ENCODE measurements at places on chromosomes 2 and 18.

DNA sequence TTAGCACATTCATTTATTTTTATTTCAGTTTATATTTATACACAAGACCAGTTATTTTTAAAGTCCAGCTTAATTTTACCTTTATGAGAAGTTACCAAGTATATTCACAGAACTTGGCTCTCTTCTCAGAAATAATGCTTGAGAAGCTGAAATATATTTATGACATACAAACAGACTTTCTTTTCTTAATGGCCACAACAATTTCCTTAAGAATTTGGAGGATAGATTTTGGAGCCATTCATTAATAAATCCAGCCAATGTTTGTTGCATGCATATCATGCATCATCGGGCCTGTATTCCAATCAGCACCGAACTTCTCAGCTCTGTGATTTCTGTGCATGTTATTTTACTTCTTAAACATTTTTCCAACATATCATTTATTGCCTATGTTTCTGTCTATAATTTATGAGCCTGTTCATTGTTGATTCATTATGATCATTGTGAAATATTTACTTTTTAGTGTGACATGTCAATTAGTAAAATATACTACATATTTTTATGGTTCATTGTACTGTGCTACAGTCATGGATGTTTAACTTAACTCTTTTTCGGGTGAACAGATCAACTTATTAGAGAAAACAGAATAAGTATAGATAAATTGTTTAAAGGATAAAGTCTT, 3.5 kb downstream of the GULP1 start:
- no peak for DNase-seq

GRCh38 chr2:128573531-128573930, 254.9 kb upstream of the HS6ST1 start:
- no peak for DNase-seq

GRCh38 chr2:208618220-208618619, 211.6 kb downstream of the PTH2R start:
- no peak for DNase-seq

DNA sequence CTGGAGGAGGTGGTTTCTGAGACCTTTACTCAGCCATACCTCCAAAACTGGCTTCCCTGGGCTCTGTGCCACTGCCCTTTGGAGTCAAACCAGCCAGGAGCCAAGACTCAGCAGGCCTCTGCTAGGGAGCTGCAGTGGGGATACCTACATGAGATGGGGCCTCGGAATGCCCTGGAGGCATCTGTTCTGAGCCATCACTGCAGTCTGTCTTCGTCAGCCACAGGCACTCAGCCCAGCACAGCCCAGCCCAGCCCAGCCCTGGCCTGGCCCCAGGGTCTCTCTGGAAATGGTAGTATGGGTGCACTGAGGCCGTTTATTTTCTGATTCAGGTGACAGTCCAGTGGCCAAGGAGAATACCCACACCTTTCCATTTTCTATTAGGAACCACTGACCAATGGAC, 209.8 kb downstream of the CELF4 start:
- DNase-seq, result no peak

GRCh38 chr18:25862881-25863600, 227.4 kb downstream of the SS18 start:
- no peak for DNase-seq

DNA sequence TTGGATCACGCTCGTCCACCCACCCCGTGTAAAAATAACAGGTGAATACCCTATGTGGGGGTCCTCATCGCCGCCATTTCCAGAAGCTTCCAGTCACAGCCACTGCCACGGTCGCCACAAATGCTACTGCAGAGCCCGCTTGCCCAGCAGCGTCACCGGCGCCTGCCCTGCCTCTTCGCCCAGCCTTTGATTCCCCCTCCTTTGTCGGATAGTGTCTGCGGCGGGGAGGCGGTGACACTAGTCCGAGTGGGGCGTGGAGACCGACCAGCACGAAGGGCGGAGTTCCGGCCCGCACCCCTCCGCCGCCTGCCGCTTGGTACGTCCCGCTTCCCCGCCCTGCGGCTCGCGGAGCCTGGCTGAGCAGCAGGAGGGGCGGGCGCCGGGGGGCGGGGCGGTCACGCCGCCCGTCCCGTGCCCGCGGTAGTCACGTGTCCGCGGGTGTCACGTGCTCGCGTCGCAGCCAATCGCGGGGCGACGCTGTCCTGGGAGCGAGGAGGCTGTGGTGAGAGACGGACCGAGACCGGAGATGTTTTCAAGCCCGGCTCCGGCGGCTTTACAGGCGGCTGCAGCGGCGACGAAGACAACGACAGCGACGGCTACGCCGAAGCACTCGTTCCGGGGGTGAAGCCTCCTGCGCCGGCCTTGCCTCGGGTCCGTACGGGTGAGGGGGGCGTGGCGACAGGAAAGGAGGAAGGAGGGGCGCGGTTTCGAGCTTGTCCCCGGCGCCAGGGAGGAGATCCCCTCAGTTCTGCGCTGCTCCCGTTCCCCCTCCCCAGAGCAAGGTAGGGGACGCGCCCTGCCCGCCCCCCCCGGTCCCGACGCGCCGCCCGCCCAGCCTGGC, at the start of gene ANKRD12:
Gene ANKRD12, plus strand, starts transcription at position 467 of the 841 bp plus-strand sequence. CDS start 45,652 bp downstream, outside the sequence.
- DNase-seq, result peak; percentile 98

- DNase-seq, result no peak
These were observed 61.0 kb upstream of the TGIF1 start for GRCh38 chr18:3388980-3389379.

- DNase-seq, result no peak
These were observed 292.7 kb downstream of the ERBB4 start for GRCh38 chr2:212245880-212246279.

- no peak for DNase-seq
These were observed 30.9 kb downstream of the STK39 start for GRCh38 chr2:168216351-168217005.

GRCh38 chr2:83022631-83023210, 1436.4 kb downstream of the SUCLG1 start:
- DNase-seq, result no peak

DNA sequence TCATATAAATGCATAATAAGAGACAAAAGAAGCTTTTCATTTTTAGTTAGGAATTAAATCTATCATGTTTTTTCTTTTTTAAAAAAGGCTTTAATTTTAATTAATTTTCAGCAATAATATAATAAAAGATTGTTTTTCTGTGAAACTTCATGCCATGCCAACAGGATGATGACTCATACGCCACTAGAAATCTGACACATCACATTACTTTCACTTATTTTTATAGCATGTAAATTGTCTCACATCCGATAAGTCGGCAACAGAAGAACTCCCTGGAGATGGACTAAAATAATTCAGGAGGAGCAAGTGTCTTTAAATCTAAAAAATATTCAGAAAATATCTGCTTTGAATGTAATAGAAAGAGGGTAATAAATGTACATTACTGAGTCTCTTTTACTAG, 1024.2 kb upstream of the ACVR2A start:
- DNase-seq, result no peak

DNA sequence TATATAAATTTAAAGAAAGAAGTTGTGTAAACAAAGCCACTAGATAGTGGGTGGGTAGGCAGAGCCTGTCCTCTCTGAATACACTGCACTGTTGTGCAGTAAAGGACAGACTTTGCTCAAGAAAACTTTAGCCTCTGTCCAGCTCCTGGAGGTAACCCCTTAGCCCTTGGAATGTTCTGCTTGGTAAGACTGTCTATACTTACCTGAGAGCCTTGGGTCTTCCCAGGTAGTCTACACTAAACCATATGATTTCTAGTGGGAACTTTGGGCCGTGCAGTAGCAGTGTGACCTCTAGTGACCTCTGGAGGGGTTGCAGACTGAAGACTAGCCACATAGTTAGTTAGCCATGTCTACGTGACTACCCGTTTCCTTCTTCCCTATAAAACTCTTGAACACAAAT, 678.3 kb upstream of the NRXN1 start:
- peak; percentile 60 for DNase-seq

- DNase-seq, result no peak
These were observed 734.2 kb upstream of the SALL3 start for GRCh38 chr18:78245451-78245850.

- no peak for DNase-seq
These were observed 56.7 kb upstream of the FAM98A start for GRCh38 chr2:33655626-33656320.

- DNase-seq, result peak; percentile 80
These were observed 3.2 kb upstream of the AQP12B start for GRCh38 chr2:240685771-240686371.

DNA sequence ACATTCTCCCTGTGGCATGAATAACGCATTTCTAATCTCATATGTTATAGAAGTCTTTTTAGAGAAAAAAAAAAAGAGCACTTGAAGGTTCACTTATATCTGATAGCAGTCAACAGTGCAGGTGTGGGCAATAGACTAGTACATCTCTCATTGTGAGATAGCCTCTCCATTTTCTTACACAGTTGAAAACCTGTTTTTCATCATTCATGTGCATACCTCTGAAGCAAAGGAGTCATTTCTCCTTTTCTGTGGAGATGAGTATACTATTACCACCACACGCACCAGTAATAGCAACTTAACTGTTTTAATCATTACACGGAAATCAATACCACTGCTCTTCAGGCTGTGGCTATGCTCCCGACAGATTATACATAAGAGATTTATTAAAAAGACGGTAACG, 1653.3 kb upstream of the TMEFF2 start:
- DNase-seq, result no peak

- DNase-seq, result peak; percentile 41
These were observed 3.8 kb downstream of the POMC start for GRCh38 chr2:25164561-25164960.

- no peak for DNase-seq
These were observed 17.5 kb upstream of the POLI start for GRCh38 chr18:54251606-54252390.

- DNase-seq, result no peak
These were observed 55.5 kb downstream of the CRACDL start for GRCh38 chr2:98880266-98881152.

DNA sequence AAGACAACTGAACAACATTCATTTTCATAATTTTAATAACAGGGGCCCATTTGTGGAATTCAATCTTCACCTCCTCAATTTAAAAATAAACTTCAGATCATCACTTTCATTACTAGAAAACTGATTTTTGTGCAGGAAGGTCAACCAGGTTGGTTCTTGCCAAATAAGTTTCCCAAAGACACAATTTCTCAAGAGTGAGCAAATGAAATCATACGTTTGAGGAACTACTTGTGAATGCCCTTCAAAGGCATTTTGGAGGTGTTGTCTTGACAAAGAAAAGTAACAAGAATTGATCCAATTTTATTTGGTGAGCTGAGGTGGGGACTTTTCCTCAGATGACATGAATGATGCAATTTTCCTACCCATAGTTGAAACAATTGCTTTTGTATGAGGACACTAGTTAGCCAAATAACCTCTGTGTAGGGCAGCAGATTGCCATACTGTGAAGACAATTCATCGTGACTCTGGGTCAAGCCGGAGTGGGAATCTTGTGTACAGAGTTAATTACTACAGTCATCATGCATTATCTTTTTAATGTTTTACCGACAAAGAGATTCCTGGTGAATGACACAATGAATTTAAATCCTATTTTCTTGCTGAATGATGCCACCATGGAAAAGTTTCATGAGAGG, 121.8 kb downstream of the TGFA start:
- DNase-seq, result no peak

- no peak for DNase-seq
These were observed 58.4 kb downstream of the ALPK2 start for GRCh38 chr18:58570360-58571064.

DNA sequence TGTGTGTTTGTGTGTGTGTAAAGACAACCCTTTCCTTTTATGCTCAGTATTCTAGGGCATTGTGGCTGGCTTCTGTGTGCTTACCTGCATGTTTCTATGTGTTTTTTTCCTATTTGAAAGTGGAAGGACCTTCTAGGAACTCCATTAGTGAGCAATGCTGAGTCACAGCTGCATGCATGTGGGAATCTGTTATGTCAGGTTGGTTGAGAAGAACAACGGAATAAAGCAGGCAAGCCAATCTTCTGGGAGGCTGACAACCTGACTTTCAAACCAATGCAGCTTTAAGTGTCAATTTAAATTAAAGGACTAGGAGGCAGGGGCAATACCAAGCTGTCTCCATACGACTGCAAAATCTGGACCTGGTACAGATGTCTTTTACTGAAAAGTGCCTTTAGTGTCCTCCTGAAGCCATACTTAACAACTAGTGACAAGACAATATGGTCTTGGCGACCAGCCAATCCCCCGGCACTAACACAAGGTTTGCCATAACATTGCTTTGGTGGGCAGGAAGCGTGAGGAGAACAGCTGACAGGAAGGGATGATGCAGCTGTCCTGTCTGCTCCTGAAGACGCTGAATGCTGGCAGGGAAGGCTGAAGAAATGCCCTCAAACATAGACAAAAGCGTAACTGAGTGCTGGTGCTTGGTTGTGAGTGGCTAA, 514.7 kb upstream of the CDH7 start:
- peak; percentile 67 for DNase-seq

GRCh38 chr2:29879456-29879855, 41.9 kb downstream of the ALK start:
- no peak for DNase-seq

GRCh38 chr18:22363867-22364463, 53.8 kb downstream of the CTAGE1 start:
- DNase-seq, result no peak

GRCh38 chr2:145157741-145158591, 638.0 kb upstream of the ZEB2 start:
- DNase-seq, result no peak

- peak; percentile 39 for DNase-seq
These were observed 66.0 kb upstream of the HDAC4 start for GRCh38 chr2:239466755-239467271.

DNA sequence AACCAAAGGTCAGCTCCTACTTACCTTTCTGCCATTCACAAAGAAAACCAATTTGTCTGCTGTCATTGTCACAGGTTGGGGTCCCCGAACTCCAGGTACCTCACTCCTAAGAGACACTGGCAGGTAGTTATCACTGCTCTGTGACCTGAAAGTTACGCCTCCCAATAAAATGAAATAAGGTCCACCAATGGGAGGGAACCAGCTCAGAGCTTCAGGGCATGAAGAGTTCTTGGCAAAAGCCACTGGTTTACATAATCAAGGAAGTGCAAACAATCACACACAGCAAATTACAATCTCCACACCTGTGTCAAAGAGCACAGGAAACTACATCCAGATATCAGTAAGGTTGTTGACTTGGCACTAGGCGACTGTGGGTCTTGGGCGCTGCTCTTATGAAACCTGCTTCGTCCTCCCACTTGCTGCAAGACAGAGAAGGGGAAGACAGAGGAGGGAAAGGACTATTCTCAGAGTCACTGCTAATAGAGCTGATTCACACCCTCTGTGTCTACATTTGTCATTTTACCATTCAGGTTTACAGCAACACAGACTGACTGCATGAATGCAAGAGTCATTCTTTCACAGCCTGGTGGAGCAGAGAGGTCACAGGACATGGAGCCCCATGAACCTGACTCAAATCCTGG, at the start of gene XDH:
Gene XDH, minus strand, starts transcription at position 142 of the 641 bp plus-strand sequence. Its CDS starts 76 bp downstream, at position 66.
- DNase-seq, result no peak

GRCh38 chr2:172426635-172427255, 641 bp upstream of the ITGA6 start:
- no peak for DNase-seq

- DNase-seq, result no peak
These were observed 387.5 kb downstream of the CDH2 start for GRCh38 chr18:27789406-27789805.

GRCh38 chr2:42572297-42573081, 4.1 kb downstream of the MTA3 start:
- peak; percentile 12 for DNase-seq

Data from islet precursor cell (in vitro differentiated cells).